Neural crest cell (in vitro differentiated cells): ENCODE measurements at places on chromosomes 5 and 9. TPM values are rescaled to one million over a fixed set of nuclear protein-coding genes. Genes with fewer than 3 reads are reported as not detected.

- no peaks in the 10 kb centered on the region for H3K27me3 ChIP-seq
- no peak overlapping the region for H3K4me3 ChIP-seq
- H3K27ac ChIP-seq, result no peak overlapping the region
- no peaks in the 10 kb centered on the region for H3K36me3 ChIP-seq
- peaks cover 39% of the 10 kb centered on the region for H3K4me1 ChIP-seq
These were observed 115.3 kb downstream of the MACIR start for GRCh38 chr5:103373597-103374472.

DNA sequence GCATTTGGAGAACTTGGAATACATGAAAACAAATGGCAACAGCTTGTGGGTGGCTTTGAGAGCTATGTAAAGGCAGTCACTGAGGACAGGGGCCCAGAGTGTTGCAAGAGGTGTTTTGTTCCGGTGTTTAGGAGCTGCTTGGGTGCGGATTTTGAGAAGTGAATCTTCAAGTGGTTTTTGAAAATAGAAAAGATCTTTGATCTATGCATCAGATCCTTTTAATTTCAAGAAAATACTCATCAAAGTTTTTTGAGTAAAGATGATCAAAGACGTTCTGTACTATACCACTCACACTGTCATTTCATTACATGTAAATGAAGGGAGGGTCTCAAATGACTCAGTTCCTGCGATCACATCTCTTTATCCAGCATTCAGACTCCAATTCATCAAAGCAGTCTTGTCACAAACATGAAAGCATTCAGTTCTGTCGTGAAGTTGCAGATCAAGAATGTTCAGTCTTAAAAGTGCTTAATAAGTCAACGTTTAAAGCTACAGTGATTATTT lies 112.5 kb downstream of the WDR41 start:
- peaks cover 4% of the 10 kb centered on the region for H3K4me1 ChIP-seq
- H3K4me3 ChIP-seq, result no peak overlapping the region
- no peak for DNase-seq

DNA sequence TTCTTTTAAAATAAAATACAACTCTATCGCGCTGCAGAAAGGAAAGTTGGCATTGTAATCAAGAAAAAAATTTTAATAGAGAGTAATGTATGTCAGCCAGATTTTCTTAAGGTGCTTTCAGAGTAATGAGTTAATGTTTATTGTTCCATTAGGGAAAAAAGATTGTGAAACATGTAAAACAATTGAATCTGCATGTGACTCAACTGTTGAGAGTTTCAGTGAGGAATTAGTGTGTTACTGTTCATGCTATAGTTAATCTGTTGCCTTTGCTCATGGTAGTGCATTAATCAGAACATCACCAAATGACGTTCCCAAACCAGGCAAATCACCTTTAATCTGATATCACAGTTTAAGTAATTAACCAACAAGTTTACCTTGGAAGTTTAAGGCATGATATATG lies 600.5 kb downstream of the NR2F1-AS1 start:
- no peaks in the 10 kb centered on the region for H3K27me3 ChIP-seq
- no peak overlapping the region for H3K4me3 ChIP-seq

DNA sequence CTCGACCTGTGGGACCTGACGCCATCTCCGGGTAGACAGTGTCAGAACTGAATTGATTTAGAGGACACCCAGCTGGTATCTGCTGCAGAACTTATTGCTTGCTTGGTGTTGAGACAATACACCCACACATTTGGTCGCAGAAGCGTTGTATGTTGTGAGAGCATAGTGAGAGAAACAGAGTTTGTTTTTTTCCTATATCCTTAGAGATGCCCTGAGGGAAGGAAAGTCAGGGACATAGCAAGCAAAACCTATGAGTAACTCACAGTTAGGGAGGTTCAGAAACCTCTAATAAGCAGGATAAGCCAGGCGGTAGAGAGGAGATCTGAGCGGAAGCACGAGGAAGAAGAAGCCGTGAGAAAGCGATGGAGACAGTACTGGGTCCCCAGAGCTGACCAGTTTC lies 59.8 kb downstream of the PTCD2 start:
- no peak overlapping the region for H3K27ac ChIP-seq
- no peak for DNase-seq
- H3K27me3 ChIP-seq, result no peaks in the 10 kb centered on the region
- no peak overlapping the region for H3K4me3 ChIP-seq
- H3K36me3 ChIP-seq, result peaks cover 2% of the 10 kb centered on the region
- H3K4me1 ChIP-seq, result peaks cover 5% of the 10 kb centered on the region

APBA1 gene
- 3.7 and 4.4 TPM in 2 replicates for total RNA-seq

TAF11L12 gene
- not detected in 2 replicates for total RNA-seq
